Gastrocnemius medialis (tissue), 4 donors: ENCODE measurements at places on chromosomes 3 and 15. TPM values are rescaled to one million over a fixed set of nuclear protein-coding genes. Genes with fewer than 3 reads are reported as not detected.
A peak's percentile ranks its signal among the peaks of the same experiment; 100 is the strongest.

DNA sequence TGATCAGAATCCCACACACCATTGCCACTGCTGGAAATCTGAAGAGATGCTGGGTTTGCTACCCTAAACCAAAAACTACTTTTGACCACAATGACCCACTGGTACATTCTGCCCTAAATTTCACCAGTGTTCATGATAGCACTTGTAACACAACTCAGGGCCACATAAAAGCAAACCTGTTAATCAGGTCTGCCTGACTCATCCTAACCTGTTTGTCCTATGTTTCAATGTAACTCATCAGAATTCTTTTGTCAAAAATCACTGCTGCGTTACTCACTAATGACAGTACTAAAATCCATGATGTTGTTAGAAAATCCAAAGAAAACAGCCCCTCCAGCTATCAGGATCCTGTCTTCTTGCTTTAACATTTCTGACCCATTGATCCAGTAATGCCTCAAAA lies 55.6 kb upstream of the XCR1 start:
- no peaks in the 10 kb centered on the region for H3K27me3 ChIP-seq
- no peaks in the 10 kb centered on the region for H3K36me3 ChIP-seq
- no peak overlapping the region for H3K27ac ChIP-seq
- H3K4me1 ChIP-seq = no peaks in the 10 kb centered on the region

DNA sequence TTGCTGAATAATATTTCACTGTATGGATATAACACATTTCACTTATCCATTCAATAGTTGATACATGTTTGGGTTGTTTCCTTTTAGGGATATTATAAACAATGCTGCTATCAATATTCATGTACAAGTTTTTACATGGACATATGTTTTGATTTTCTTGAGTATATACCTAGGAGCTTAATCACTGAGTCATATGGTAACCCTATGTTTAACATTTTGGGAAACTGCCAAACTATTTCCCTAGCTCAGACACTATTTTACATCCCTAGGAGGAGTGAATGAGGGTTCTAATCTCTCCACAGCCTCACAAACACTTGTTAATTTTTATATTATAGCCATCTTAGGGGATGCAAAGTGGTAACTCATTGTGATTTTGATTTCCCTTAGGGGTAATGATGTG lies 66.0 kb downstream of the GPR156 start:
- no peaks in the 10 kb centered on the region for H3K36me3 ChIP-seq
- no peaks in the 10 kb centered on the region for H3K27me3 ChIP-seq
- H3K4me3 ChIP-seq = no peak overlapping the region
- H3K4me1 ChIP-seq = peaks cover 14% of the 10 kb centered on the region
- no peak for DNase-seq
- H3K27ac ChIP-seq = no peak overlapping the region

- no peak for DNase-seq
- peak overlapping the region; percentile 65 for H3K4me3 ChIP-seq
Measured at GRCh38 chr15:96321639-96322535, 8.6 kb upstream of the NR2F2 start.

STRIT1 gene
- 507 TPM for total RNA-seq

LSM3 gene
- total RNA-seq = 16.8 TPM

TRH gene
- not detected for total RNA-seq
